Small intestine (tissue), 16 donors: ENCODE measurements at places on chromosomes 12 and 14. TPM values are rescaled to one million over a fixed set of nuclear protein-coding genes. Genes with fewer than 3 reads are reported as not detected.
A peak's percentile ranks its signal among the peaks of the same experiment; 100 is the strongest.

DNA sequence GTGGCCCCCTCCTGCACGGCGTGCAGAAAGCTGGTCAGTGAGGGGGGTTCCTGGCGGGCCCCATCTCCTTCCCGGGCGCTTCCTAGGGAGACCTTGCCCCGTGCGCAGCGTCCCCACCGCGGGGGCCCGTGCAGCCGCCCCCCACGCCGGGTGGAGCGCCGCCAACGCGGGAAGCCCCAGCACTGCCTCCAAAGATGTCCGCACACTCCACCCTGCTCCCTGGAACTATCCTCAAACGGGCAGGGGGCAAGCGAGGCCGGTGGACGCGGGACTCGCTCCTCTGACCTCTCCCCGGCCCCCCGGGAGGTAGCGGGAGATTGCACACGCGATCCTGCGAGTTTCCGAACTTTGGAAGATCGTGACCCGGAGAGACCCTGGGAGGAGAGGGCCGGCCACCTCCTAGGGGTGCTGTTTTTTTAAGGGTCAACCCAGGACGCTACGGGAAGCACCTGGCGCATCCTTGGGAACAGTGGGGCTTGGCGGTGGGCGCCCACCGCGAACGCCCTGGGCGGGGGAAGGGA is 1.5 kb upstream of the FZD10 start:
- H3K27ac ChIP-seq, result no peak overlapping the region
- no peak overlapping the region for H3K4me3 ChIP-seq
- DNase-seq, result no peak
- no peaks in the 10 kb centered on the region for H3K4me1 ChIP-seq
- no peaks in the 10 kb centered on the region for H3K36me3 ChIP-seq

- DNase-seq, result peak; percentile 78
- H3K27ac ChIP-seq, result no peak overlapping the region
- H3K36me3 ChIP-seq, result no peaks in the 10 kb centered on the region
- H3K4me1 ChIP-seq, result peaks cover 12% of the 10 kb centered on the region
- no peak overlapping the region for H3K4me3 ChIP-seq
- H3K27me3 ChIP-seq, result no peaks in the 10 kb centered on the region
Observed at GRCh38 chr14:32224737-32225377, 21.8 kb upstream of the RNU6-8 start.

- DNase-seq, result no peak
- H3K27me3 ChIP-seq, result no peaks in the 10 kb centered on the region
- H3K4me1 ChIP-seq, result no peaks in the 10 kb centered on the region
- H3K4me3 ChIP-seq, result no peak overlapping the region
- H3K36me3 ChIP-seq, result no peaks in the 10 kb centered on the region
Observed at GRCh38 chr12:65557438-65558181, 266.7 kb upstream of the HMGA2 start.

GRCh38 chr14:105474483-105475268 is at the start of gene CRIP2:
Gene CRIP2, plus strand, starts transcription at chr14:105474821. Its CDS starts 42 bp downstream, at chr14:105474863.
- DNase-seq, result peak; percentile 76
- peaks cover 3% of the 10 kb centered on the region for H3K27me3 ChIP-seq
- peaks cover 38% of the 10 kb centered on the region for H3K4me1 ChIP-seq
- peak within 1 kb of the TSS; percentile 86 for H3K27ac ChIP-seq

- no peaks in the 10 kb centered on the region for H3K4me1 ChIP-seq
- no peak overlapping the region for H3K4me3 ChIP-seq
- no peaks in the 10 kb centered on the region for H3K36me3 ChIP-seq
- DNase-seq, result no peak
Observed at GRCh38 chr14:96584907-96585671, 82.9 kb downstream of the PAPOLA start.

DNA sequence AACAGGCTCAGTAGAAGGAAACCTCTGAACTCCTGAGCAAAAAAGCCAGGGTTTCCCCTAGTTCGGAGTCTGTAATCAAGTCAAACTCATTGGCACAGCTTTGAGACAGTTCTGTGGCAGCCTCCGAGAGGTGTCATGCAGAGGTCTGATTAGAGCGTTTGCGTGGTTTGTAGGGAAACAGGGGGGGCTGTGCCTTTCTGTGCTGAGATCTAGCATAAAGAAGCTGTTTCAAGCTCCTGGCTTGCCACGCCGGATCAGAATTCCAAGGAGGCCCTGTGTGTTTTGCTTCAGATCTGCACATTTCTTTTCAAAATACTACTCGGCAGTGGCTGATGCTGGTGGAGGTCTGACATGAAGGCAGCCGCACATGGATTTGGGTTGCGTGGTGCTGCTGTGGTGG is 1.7 kb downstream of the CABP1 start:
- peaks cover 8% of the 10 kb centered on the region for H3K4me1 ChIP-seq
- no peak overlapping the region for H3K4me3 ChIP-seq
- peaks cover 12% of the 10 kb centered on the region for H3K27me3 ChIP-seq
- no peak for DNase-seq

DNA sequence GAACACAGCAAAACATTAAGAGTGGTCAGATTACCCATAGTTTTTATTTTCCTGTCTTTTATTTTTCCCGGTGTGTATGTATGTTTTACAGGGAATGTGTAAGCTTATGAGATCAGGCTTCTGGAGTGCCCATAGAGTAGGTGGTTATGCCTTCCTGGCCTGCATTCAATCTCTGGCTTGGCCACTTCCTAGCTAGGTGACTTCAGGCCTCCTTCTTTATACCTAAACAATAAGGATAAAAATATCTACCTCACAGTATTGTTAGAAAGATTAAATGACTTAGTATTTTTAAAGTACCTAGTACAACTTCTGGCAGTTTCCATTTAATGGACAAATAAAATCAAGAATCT is 42.4 kb downstream of the ITPR2 start:
- H3K4me1 ChIP-seq, result no peaks in the 10 kb centered on the region
- no peaks in the 10 kb centered on the region for H3K36me3 ChIP-seq
- H3K27me3 ChIP-seq, result no peaks in the 10 kb centered on the region
- no peak overlapping the region for H3K4me3 ChIP-seq
- H3K27ac ChIP-seq, result no peak overlapping the region
- DNase-seq, result no peak

DNA sequence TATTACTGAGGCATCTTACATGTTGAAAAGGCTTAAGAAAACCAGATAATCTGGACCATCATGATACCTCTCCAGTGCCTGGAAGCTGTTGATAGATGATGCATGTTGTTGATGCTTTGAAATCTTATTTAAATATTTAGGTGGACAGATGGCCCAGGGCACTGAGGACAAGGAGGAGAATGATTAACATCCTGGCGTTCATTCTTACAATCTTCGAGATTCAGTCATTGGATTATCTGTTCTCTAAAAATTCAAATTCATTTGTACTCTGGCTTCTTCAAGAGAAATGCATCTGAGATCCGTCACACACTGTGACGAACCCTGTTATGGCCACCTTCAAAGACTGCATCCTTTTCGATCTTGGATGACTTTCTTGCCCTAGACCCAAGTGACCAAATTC is 121.3 kb upstream of the IGF1 start:
- DNase-seq, result no peak
- no peaks in the 10 kb centered on the region for H3K27me3 ChIP-seq
- no peaks in the 10 kb centered on the region for H3K4me1 ChIP-seq

- no peaks in the 10 kb centered on the region for H3K36me3 ChIP-seq
- no peak overlapping the region for H3K4me3 ChIP-seq
- no peaks in the 10 kb centered on the region for H3K27me3 ChIP-seq
- H3K4me1 ChIP-seq, result no peaks in the 10 kb centered on the region
- DNase-seq, result no peak
- no peak overlapping the region for H3K27ac ChIP-seq
Observed at GRCh38 chr12:42617622-42618021, 28.1 kb upstream of the PRICKLE1 start.

GRCh38 chr12:104694161-104694560 is 237.4 kb downstream of the CHST11 start:
- no peak overlapping the region for H3K27ac ChIP-seq
- no peak overlapping the region for H3K4me3 ChIP-seq
- peaks cover 6% of the 10 kb centered on the region for H3K4me1 ChIP-seq
- no peak for DNase-seq
- no peaks in the 10 kb centered on the region for H3K36me3 ChIP-seq

- H3K27me3 ChIP-seq, result no peaks in the 10 kb centered on the region
- no peak overlapping the region for H3K4me3 ChIP-seq
- no peaks in the 10 kb centered on the region for H3K4me1 ChIP-seq
- DNase-seq, result no peak
- no peak overlapping the region for H3K27ac ChIP-seq
Observed at GRCh38 chr12:48765753-48766162, 23.1 kb downstream of the ADCY6 start.

GRCh38 chr12:105321125-105321524 is 9.4 kb upstream of the C12orf75 start:
- peak; percentile 38 for DNase-seq
- no peaks in the 10 kb centered on the region for H3K36me3 ChIP-seq
- no peak overlapping the region for H3K4me3 ChIP-seq
- H3K27me3 ChIP-seq, result no peaks in the 10 kb centered on the region
- H3K27ac ChIP-seq, result no peak overlapping the region
- H3K4me1 ChIP-seq, result peaks cover 62% of the 10 kb centered on the region

DNA sequence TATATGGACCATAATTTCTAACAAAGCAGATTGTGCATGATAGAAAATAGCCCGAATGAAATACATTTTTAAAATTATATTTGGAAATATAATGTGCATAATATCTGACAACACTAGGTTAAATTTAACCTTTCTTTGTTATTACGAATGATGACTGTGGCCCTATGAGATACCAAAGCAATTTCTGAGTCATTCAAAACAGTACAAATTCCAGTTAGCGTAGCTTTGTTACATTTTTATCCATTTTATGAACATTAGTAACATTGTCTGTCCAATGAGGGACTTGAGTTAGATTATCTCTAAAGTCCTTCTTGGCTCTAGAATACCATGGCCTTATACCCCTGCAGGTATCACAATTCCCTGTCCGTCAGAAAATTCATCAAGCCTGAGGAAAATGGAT is 39.0 kb upstream of the REP15 start:
- no peaks in the 10 kb centered on the region for H3K4me1 ChIP-seq
- no peaks in the 10 kb centered on the region for H3K27me3 ChIP-seq
- DNase-seq, result no peak
- H3K4me3 ChIP-seq, result no peak overlapping the region
- peaks cover 5% of the 10 kb centered on the region for H3K36me3 ChIP-seq

- DNase-seq, result peak; percentile 63
- no peaks in the 10 kb centered on the region for H3K36me3 ChIP-seq
- H3K27ac ChIP-seq, result peak overlapping the region; percentile 67
- H3K4me3 ChIP-seq, result no peak overlapping the region
Observed at GRCh38 chr14:59931237-59931636, 11.3 kb downstream of the LRRC9 start.

Gene P2RX2
- not detected for polyA plus RNA-seq

Gene AKAP5
- 0.67 TPM for polyA plus RNA-seq

Gene NTF3
- polyA plus RNA-seq, result 1.4 TPM

Gene ZNF891
- under 0.01 TPM for polyA plus RNA-seq

Gene RXYLT1
- 10.8 TPM for polyA plus RNA-seq

Gene ALDH6A1
- 56.4 TPM for polyA plus RNA-seq

Gene RNASE1
- polyA plus RNA-seq, result 51.3 TPM
